Suprapubic skin (tissue), 4 donors: ENCODE measurements at places on chromosomes 3 and 15. TPM values are rescaled to one million over a fixed set of nuclear protein-coding genes. Genes with fewer than 3 reads are reported as not detected.

GRCh38 chr15:95944661-95945255 lies 385.7 kb upstream of the NR2F2 start:
- DNase-seq, result no peak

- DNase-seq, result peak; percentile 21
Measured at GRCh38 chr3:52185837-52186236, 12.1 kb upstream of the ALAS1 start.

DNA sequence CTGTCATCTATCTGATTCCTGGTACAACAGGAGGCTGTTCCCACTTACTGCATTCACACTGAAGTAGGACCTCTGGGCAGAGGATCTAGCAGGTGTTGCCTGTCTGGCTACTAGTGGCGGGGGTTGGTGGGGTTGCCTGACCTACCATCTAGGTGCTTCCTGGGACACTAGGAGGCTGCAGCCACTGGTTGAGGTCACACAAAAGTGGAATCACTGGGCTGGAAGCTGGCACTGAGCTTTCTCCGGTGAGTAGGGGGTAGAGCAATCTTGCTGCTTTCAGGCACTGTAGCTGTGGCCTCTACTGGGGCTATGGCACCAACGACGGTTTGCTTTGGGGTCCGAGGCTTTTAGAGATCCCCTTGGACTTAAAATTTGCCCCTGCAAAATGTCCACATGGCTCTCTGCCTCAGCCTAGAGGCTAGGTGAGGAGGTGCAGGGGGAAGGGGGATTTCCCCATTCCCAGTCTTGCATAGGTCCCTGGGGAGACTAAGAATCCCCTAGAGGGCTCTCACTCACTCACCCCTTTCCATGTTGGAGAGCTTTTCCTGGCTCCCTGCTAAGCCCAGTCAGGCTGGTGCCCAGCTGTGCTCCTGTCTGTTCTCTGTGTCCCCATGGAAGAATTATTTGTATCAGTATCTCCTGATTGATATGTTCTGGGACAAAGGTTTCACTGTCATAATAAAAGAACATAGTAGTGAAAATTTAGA lies 397.7 kb upstream of the EPHA6 start:
- DNase-seq, result no peak

Gene HDDC3
- total RNA-seq, result 16.2 TPM

GRCh38 chr3:175484666-175485065 lies 625.5 kb downstream of the NAALADL2 start:
- no peak for DNase-seq

Gene APOD
- 302 TPM for total RNA-seq

GRCh38 chr3:69435274-69436265 lies 49.7 kb upstream of the FRMD4B start:
- DNase-seq, result no peak

- DNase-seq, result no peak
Measured at GRCh38 chr3:15261274-15261673, 55.2 kb downstream of the CAPN7 start.

Gene CSTA
- total RNA-seq, result 253 TPM

DNA sequence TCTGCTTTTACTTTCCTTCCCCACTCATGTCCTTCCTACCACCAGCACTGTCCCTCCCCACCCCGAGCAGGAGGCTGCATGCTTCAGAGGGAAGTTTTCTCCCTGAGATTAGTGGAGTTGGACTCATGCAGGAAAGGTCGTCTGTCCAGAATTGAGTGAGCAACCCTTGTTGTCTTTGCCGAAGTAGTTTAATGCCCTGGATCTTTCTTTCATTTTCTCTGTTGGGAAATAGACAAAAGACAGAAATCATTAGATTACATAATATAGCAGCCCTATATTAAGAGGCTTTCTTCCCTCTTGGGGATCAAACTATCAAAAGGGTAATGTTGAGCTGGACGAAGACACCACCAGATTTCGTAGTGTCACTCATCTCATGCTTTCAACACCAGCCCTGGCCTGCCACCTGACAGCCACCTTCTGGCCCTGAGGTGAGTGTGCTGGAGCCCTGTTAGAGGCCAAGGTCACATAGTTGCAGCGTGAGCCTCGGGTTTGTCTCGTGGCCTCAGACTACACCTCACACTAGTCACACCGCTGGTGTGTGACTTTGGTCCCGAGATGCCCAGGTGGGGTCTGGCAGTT lies 231.0 kb downstream of the ITPR1 start:
- no peak for DNase-seq

GRCh38 chr3:69948246-69948862 lies 51.2 kb upstream of the SAMMSON start:
- DNase-seq, result no peak

Gene TADA3
- total RNA-seq, result 37.5 TPM

Gene FAM81A
- total RNA-seq, result 7.8 TPM

Gene FHIT
- 11.5 TPM for total RNA-seq

GRCh38 chr3:4525560-4526223 lies 32.5 kb downstream of the ITPR1 start:
- no peak for DNase-seq

GRCh38 chr3:33401781-33402180 lies 38.4 kb downstream of the UBP1 start:
- no peak for DNase-seq

DNA sequence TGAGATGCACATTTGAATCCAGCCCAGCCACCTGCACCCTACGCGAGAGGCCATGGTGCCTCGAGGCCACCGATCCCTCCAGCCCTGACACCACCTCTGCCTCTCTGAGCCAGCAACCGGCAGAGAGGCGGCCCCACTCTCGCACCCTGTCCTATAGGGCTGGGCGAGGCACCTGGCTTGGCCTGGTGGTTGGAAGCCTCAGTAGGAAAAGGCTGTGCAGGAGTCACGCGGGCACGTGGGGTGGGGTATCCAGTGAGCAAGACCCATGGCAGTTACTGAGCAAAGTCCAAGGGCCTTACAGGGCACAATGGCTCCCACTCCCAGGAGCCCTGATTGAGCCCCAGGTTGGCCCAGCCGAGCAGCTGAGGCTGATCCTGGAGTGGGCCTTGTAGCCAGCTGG lies 12.4 kb upstream of the DUSP7 start:
- DNase-seq, result no peak

Gene LTK
- total RNA-seq, result 0.57 TPM

Gene TRAIP
- total RNA-seq, result 5.4 TPM

DNA sequence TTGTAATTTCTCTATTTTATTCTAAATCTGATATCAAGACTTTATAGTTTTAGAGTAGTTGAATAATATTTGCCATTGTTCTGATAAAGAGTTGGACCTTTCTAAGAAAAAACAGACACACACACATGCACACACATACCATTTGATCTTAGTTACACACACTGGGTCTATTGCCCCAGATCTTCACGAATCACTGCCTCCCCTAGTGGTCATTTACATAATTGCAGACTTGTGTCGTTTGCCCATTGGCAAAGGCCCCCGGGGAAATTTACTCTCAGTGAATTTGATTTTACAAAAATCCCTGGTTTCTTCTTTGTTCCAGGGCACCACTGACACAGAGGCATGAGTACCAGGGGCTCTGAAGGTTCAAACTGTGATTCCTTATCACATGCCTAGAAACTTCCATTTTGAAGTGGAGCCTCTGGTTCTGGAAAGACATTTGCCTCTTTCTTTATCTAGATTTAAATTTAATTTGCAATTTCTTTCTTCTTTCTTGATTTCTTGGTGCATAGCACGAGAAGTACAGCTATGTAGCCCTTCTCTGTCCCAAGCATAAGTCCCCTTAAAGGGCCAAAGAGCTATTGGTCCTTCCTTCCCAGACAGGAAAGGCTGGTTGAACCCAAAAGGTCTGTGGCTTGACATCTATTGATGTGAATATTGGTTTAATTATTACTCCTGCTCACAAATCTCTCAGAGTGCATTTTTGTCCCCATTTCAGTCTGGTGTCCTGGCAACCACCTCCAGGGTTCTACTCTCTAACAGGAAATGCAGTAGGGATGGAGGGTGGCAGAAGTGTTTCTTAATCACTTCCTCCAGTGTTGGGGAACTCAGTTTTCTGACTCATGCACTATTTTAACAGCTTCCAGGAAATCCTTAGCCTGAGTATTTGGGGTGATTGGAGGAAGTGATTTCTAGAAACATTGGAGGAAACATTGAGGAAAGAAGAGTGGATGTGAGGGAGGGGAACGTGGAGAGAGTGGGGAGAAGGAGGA lies 32.4 kb upstream of the SLC6A11 start:
- DNase-seq, result no peak

DNA sequence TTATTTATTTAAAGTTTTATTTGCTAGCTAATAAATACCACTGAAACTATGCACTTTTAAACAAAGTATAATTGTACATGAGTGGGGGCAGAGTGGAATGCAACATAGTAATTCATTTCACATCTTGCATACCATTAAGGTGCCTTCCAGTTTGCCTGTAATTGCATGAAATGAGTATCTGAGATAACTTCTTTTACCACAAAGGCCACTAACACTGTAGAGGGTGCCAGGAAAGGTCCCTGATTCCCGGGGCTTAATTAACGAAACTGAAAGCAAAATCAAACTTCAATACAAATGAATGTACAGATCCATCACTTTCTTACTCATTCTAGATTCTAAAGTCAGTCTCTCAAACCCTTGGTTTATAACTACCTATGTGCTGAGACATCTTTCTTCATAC lies 2.1 kb downstream of the CD47 start:
- DNase-seq, result no peak

- DNase-seq, result no peak
Measured at GRCh38 chr3:50318615-50319014, 3.9 kb downstream of the HYAL2 start.

DNA sequence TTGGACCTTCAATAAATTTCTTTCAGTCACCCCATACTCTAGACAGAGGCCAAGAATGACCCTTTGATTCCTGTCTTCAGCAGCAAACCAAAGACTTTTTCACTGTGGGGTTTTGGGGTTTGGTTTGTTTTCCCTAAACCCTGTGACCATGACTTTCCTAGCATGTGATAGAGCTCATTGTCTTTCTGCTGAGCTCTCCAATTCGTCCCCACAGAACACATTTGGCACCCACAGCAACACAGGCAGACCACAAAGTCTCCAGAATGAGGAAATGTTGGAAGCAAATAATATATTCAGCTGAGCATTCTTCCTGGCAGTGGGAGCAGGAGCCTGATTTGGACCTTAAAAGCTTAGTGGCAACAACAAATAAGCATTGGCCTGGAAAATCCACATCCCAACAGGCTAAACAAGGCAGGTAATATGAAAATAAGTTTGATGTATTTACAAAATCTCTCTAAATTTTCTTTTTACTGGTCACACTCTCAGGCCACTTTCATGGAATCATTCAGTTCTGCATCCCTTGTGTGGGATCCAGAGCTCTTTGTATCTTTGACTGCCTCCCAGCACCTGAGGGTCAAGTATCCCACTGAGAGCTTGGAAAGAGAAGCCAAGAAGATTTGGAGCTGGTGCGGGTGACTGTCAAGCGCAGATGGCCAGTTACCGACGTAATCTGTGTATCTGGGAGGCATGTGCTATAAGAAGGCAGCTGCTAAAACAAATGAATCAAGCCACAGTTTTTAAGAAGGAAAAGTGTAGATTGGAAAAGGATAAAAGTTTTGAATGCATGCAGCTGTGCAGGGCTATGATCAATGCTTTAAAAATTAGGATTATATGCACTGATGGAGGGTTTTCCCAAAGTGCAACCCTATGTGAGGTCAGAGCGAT lies 36.5 kb upstream of the CPB1 start:
- peak; percentile 71 for DNase-seq

GRCh38 chr3:195956577-195956976 lies 48.2 kb upstream of the TNK2 start:
- no peak for DNase-seq

- DNase-seq, result no peak
Measured at GRCh38 chr3:59261009-59261408, 211.2 kb upstream of the CFAP20DC start.

DNA sequence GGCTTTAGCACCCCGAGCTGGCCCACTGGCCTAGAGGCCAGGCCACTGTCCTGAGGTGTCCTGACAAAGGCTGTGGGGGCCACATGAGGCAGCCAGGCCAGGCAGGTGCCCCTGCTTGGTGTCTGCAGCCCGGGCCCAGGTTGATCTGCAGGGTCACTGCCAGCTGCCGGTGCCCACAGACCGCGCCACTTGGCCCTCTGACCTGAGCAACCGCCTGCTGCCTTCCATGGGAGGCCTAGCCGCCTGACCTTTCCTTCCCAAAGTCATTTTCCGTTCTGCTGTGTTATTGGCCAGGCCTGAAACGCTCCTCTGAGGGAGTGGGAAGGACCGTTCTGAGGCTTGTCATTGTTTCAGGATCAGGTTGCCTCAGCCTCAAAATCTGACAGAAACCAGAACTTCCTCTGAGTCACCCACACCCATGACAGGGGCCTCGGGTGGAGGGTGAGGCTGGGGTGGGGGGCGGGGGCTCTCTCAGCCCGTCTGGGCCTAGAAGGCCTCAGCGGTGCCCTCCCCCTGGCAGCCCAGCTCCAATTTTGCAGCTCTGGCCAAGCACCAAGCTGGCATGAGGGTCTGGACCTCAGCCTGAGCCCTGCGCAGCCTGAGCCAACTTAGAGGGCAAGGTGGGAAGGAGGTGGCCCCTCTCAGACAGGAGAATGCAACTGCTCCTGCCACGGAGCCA lies 140.7 kb upstream of the MEF2A start:
- no peak for DNase-seq

GRCh38 chr3:4772171-4772804 lies 206.9 kb upstream of the BHLHE40 start:
- DNase-seq, result peak; percentile 85

DNA sequence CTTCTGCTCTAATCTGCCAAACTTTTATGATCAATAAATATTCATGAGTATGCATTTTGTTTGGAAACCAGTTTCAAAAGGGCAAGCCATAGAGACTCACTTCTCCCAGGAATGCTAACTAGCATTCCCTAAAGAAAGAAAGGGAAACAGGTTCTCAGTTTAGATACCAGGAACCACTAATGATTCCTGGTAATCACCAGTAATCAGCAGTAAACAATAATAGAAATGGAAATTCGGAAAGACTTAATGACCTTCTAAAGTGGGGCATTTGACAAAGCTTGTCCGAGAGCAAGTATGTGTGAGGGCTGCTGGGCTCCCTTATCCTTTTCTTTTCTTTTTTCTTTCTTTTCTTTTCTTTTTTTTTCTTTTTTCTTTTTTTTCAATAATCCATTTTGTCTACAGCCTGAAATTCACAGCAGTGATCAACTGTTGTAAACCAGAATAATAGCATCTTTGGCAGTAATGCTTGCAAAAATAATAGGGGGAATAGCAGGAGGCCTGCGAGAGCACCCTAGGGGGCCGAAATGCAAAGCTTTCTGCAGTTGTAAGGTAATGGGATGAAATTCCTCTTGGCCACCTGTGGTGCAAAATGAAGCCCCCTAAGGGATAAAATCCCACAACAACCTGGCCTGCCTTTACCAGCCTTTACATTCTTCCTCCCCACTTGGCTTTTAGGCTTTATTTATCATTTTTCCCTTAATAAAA lies 253.2 kb downstream of the ZPLD1 start:
- no peak for DNase-seq
